ENCODE measurements at places on chromosomes 12 and 14.

- DNase-seq: peak; percentile 58
Measured at GRCh38 chr14:91059576-91060350, 678 bp downstream of the RPS6KA5 start.

DNA sequence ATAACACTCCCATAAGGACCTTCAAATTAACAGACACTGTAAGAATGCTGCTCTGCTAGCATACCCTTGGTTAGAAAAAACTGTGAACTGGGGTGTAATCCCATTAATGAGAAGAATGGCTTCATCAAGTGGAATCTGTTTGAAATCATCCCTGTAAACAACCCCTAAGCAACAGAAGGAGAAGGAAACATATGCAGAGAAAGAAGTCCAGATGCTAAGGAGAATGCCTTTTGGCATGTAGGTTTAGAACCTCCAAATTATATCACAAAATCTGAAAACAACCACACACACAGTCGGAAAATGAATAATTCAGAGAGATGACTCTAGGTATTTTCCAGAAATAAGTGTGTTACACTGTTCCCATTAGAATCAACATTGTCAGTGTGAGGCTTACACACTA lies 140.2 kb downstream of the NUAK1 start:
- no peak for DNase-seq

GRCh38 chr14:72201645-72202044 lies 269.4 kb downstream of the RGS6 start:
- no peak for DNase-seq

GRCh38 chr12:103883908-103884307 lies 42.9 kb upstream of the NT5DC3 start:
- no peak for DNase-seq

GRCh38 chr12:34335819-34336262 lies 313.5 kb downstream of the ALG10 start:
- no peak for DNase-seq

GRCh38 chr12:100799770-100800169 lies 5.2 kb downstream of the ANO4 start:
- no peak for DNase-seq

DNA sequence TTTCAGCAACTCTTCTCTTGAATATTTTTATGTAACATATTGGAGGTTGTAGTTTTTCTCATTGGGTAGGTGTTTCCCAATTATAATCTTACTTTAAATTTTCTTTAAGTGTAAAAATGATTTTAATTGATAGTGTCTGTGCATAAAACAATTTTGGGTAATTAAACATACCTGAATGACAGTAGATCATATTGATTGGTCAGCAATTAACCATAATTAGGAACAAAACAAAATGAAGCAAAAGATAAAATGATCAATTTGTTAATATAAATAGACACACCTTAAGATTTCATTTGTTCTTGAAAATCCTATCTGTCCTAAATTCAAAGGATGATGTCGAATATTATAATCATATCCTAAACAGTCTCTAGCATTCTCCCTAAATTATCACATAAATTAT lies 468.3 kb downstream of the PDZRN4 start:
- DNase-seq: no peak

DNA sequence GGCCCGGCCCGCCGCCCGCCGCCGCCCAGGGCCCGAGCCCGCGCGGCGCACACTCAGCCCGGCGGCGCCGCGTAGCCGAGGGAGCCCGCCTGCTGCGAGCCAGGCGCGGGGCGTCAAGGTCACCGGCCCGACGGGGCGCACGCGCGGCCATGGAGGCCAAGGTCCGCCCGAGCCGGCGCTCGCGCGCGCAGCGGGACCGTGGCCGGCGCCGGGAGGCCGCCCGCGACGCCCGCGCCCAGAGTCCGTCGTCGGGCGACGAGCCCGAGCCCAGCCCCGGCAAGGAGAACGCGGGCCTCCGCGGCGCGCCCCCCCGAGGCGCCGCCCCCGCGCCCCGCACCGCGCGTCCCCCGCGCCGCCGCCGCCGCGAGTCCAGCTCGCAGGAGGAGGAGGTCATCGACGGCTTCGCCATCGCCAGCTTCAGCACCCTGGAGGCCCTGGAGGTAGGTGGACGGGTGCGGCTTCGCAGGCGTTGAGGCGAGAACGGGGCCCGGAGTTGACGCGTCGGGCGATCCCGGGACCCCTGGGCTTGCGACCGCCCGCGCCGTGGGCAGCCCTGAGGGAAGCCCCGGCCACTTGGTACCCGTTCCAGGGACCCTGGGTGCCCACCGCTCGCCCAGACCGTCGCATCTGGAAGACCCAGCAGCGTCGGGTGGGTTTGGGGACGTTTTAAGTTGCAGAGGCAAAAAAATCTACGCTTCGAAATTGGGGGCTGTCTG lies 629 bp downstream of the FBRSL1 start:
- DNase-seq: no peak

DNA sequence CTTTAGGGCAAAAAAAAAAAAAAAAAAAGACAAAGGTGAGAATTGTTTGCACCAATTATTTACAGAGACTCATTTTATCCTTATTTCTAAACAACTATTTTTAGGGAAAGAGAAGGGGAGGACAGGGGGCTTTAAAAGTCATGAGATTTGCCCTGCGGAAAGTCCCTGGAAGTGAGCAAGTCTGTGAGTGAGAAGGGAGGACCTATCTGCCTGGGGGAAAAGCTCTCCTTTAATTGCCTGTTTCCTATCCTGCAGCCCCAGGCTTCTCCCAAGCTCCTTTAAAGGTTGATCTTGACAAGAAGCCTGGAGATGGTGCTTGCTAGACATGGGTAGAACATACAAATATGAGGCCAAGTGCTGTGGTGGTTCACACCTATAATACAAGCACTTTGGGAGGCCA lies 8.3 kb upstream of the CHST11 start:
- DNase-seq: no peak

- DNase-seq: no peak
Measured at GRCh38 chr12:5258498-5258897, 173.4 kb upstream of the NTF3 start.

GRCh38 chr12:27821259-27821973 lies 41.4 kb upstream of the MANSC4 start:
- peak; percentile 71 for DNase-seq

DNA sequence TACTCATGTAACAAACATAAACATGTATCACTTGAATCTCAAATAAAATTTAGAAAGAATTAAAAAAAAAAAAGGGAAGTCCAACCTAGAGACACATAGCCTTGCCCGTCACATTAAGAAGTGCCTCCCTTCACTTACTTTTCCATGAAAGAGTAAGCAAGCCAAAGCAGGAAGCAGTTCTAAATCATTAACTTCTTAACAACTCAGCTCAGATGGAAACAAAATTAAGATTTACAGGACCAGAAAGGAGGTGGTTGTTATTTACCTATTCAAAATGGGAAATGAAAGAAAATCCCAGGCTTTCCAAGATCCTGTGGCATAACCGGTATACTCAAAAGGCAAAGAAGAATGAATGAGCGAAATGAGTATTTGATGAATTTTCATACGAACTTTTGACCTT lies 258.6 kb upstream of the DCN start:
- no peak for DNase-seq

GRCh38 chr14:22593601-22594000 lies 4.5 kb upstream of the ABHD4 start:
- no peak for DNase-seq

DNA sequence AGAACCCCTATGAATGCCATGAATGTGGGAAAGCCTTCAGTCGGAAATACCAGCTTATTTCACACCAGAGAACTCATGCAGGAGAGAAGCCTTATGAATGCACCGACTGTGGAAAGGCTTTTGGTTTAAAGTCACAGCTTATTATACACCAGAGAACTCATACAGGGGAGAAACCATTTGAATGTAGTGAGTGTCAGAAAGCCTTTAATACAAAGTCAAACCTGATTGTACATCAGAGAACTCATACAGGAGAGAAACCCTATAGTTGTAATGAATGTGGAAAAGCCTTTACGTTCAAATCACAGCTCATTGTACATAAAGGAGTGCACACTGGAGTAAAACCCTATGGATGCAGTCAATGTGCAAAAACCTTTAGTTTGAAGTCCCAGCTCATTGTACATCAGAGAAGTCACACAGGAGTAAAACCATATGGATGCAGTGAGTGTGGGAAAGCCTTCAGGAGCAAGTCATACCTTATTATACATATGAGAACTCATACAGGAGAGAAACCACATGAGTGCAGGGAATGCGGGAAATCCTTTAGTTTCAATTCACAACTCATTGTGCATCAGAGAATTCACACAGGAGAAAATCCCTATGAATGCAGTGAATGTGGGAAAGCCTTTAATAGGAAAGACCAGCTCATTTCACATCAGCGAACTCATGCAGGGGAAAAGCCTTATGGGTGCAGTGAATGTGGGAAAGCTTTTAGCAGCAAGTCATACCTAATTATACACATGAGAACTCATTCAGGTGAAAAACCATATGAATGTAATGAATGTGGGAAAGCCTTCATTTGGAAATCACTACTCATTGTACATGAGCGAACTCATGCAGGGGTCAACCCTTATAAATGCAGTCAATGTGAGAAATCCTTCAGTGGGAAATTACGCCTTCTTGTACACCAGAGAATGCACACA lies 22.3 kb downstream of the ZNF268 start:
- DNase-seq: no peak

- no peak for DNase-seq
Measured at GRCh38 chr14:56905282-56905681, 95.0 kb upstream of the OTX2 start.

All from CD4-positive, alpha-beta T cell treated with Interleukin-4 for 1 hour (primary cell).